ENCODE measurements at places on chromosomes 11 and 22. TPM values are rescaled to one million over a fixed set of nuclear protein-coding genes. Genes with fewer than 3 reads are reported as not detected.
A peak's percentile ranks its signal among the peaks of the same experiment; 100 is the strongest.

- DNase-seq, result peak; percentile 62
Measured at GRCh38 chr22:43376765-43377547, 33.8 kb upstream of the SCUBE1 start.

DNA sequence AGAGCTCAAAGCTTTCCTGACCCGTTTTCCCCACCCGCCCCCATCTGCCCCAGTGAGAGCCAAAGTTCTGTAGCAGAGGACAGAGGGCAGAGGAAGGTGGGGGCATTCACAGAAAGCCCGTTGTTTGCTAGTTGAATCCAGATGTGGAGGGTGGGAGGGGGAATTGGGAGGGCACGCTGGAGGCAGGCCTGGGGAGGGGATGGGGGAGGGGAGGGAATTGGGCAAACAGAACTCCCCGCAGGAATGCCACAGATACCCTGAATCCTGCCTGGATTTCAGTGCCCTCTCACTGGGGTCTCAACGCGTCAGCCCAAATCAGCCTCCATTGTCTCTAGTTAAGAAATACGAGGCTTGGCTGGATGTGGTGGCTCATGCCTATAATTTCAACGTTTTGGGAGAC lies 12.9 kb upstream of the OAF start:
- DNase-seq, result peak; percentile 20

- no peak for DNase-seq
Measured at GRCh38 chr11:65868907-65869306, 3.7 kb downstream of the EFEMP2 start.

DNA sequence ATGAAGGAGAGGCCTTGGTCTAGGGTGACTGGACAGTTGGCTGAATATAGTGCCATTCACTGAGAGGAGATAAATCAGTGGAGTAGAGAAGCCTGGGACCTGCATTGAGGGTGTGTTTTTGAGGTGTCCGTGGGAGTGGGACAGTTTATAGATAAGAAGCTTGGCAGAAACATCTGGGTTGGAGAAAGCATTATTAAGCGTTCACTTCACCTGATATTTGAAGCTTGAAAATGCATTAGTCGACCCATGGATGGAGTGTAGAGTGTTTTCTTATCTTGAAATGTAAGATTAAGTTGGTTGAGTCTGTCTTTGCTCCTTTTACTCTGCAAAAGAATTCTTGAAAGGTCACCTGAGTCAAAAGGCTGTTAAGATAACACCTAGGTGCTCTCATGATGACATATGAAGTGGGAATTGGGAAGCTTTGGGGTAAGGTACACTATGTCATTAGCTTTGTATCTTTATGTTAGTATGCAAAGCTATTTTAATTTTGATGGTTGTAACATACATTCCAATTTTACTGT lies 160.7 kb downstream of the ARHGAP42 start:
- no peak for DNase-seq

DNA sequence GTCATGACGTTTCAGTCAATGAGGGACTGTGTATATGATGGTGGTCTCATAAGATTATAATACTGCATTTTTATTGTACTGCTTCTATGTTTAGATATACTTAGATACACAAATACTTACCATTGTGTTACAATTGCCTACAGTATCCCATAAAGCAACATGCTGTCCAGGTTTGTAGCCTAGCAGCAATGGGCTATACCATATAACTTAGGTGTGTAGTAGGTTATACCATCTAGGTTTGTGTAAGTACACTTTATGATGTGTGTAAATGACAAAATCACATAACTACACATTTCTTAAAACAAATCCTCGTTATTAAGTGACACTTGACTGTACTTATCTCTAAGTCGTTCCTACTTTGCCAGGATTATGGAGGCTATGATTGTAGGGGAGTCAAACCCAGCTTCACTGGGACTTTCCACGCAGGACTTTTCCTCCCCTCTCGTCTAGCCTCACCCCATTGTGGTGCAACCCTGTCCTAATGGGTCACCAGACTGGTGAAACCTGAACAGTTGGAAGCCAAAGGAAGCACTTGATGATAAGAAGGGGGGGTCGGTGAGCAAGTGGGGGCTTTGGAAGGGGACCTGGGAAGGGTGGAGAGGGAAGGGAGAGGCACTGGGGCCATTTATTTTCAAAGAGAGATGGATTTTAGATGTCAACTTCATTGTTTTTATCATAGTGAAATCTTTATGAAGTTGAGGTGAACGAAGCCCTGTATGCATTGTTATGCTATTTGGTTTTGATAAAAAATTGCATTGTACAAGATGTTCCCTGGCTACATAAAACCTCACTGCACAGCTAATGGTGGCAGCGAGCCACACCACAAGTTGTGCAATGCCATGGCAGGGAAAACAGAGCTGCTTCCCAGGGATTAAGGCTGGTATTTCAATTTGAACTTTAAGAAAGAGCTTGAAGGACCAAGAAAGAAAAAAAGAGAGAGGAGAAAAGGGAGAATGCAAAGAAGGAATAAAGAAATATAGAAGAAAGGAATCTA lies 129.1 kb downstream of the EHF start:
- DNase-seq, result peak; percentile 90

Gene UBQLN3
- 0.38 TPM for total RNA-seq

DNA sequence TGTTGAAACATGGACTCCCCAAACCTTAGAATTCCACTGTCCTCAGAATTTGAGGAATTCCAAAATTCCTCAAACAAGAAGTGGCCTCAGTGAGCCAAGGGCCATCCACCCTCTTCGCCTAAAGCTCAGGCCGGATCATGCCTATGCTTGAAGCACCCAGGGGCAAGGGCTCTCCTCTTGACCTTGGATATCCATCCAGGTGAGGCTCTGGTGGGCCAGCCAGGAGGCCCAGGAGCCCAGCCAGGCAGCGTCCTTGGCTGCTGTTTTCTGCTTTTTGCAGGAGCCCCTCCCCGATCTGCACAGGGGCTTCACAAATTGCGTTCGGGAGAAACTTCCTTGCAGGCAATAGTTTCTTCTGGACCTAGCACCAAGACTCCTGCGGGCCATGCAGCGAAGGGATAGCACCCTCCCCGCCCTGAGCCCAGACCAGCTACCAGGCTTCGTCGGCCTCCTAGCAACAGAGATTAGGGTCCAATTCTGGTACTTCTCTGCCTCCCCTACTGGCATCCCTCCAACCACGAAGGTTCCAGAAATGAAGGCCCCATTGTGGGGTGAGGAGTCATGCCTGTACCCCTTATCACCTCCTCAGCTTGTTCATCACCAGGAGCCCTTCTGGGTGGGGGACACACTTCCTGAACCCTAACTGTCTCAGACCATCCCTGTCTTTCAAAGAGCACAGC lies 2.0 kb downstream of the PHLDA2 start:
- DNase-seq, result peak; percentile 79

DNA sequence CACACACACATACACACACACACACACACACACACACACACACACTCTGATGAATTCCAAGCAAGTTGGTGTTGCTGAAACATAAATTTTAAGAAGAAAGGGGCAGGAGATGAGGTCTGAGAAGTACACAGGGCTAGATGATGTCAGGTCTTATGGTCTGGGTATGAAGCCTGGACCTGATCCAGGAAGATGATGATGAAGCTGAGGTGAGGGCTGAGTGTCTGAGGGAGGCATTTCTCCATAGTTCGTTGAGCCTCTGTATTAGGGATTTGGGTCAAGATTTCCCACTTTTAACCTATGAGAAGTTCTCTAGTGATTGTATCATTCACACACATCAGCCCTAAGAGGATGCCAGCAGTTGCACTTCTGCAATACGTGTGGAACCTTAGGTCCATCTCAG lies 32.6 kb downstream of the KREMEN1 start:
- no peak for DNase-seq

Gene SCGB2A2
- total RNA-seq, result not detected

DNA sequence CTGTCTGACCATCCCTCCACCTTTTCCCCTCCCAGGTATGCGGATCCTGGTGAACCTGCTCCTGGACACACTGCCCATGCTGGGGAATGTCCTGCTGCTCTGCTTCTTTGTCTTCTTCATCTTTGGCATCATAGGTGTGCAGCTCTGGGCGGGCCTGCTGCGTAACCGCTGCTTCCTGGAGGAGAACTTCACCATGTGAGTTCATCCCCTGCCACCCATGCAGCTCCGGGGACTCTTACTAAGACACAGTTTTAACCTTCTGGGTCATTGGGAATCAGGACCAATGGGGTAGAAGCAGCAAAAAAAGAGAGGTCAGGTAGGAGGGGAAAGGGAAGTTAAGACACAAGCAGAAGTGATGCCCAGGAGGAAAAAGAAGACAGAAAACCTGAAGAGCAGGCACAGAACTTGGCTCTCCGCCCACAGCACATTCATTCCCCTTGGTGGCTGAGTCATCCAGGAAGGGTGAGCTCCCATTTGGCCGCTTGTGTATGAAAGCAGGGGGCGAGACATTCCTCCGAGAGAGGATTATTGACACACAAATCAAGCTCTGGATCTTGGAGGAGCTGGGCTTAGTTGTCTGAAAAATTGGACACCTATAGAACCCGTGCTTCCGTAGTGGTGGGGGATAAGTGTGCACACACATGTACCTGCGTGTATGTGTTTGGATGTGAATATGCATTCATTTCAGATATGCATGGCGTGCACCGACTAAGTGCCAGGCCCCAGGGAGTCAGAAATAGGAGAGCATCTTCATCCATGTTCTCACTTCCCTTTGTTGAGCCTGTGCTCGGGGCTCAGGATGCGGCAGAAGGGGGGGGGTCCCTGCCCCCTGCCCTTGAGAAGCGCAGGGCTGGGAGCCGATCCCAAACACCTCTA lies 64.2 kb downstream of the CACNA1I start:
- no peak for DNase-seq

Gene APOA5
- total RNA-seq, result not detected

DNA sequence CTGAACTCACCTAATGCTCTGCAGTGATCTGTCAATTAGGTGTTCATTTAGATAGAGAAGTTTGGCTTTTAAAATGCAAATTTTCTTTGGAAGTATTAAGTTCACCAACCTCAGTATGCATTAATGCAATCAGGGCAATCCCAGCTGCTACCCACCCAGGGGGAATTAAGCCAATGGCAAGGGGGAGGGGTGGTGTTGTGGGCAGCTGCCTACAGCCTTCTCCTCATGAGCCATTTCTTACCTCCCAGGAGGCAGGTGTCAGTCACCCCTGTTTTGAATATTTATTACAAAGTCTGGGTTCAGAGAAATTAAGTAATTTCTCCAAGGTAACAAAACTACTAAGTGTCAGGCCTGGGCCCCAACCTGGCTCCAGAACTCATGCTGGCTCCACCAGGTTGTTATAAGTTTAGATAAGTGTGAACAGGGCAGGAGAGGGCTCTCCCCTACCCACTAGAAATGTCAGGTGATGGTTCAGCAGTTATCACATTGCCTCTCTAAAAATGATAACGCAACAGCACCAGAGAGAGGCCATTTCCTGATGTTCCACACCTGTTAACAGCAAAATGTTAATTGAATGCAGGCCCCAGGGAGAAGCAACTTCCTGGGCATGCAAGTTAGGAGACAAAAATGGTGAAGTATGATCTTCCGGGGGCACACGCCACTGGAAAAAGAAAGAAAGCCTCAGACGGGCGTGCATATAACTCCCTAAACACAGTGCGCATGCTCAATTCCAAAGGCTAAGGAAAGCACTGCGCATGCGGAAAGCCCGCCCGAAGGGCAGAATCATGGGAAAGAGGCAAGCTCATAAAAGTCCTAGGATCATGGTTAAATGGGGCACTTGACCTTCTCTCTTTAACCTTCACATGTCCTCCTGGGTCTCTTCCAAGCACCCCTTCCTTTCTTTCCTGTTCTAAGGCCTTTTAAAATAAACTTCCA lies 35.4 kb upstream of the GNAZ start:
- DNase-seq, result no peak

- DNase-seq, result no peak
Measured at GRCh38 chr11:44909557-44909956, 41.1 kb downstream of the TP53I11 start.

Gene OR52I2
- not detected for total RNA-seq

GRCh38 chr22:28734393-28734792 lies 7.2 kb downstream of the CHEK2 start:
- no peak for DNase-seq

- DNase-seq, result no peak
Measured at GRCh38 chr11:40597546-40598113, 861.8 kb downstream of the LRRC4C start.

Gene PKNOX2
- 8.3 TPM for total RNA-seq

Gene SOX10
- total RNA-seq, result 0.32 TPM

DNA sequence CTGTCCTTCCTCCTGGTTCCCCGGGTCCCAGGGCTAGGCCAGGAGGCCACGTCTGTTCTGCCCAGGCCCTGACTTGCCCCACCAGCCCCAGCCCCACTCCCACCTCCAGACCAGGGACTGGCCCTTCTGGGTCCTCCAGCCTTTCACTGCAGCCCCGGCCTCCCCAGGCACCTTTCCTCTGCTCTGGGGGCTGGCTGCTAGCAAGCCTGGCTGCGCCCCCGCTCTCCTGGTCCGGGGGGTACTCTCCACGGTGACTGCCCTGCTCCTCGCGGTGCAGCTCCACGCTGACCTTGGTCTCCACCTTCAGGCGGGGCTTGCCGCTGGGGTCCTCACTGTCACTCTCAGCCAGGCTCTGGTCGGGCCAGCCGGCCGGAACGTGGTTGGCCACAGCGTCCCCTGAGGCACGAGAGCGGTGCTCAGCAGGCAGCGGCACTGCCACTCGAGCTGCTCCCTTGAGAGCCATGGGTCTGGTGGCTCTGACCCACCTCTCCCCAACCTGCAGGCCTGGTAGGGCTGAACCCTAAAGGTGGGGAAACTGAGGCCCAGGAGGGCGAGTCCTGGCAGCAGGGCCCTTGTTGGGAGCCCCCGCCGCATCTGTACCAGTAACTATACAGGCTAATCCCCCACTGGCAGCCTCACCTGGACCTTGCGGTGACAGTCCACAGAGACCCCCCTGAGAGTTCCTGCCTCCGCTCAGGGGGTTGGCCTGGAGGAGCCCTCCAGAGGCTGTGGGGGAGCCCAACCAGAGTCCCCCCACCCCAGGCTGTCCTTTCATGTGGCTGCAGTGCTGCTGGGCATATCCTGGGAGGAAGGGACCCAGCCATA lies 29.0 kb downstream of the TRMU start:
- DNase-seq, result no peak

- no peak for DNase-seq
Measured at GRCh38 chr11:63767267-63767564, 1.4 kb downstream of the ZFTA start.

GRCh38 chr22:37026325-37026724 lies 6.8 kb downstream of the MPST start:
- no peak for DNase-seq

DNA sequence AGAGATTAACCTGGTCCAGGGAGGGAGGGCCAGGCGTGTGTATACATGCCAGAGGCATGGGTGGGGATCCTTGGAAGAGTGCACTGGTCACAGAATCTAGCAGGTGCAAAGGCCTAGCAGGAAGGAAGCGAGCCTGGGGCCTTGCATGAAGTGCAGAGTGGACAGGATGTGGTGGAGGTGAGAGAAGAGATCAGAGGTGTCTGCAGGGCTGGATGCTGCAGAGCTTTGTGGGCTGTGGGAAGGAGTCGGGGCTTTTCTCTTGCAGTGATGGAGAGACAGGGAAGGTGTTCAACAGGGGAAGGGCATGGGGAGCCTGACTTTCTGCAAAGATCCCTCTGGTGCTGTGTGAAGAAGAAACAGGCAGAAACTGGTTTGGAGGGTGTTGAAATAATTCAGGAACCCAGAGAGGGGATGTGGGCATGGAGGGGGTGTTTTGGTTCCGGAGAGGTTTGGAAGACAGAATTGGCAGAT lies 2.5 kb upstream of the TPST2 start:
- DNase-seq, result peak; percentile 76

- DNase-seq, result peak; percentile 86
Measured at GRCh38 chr11:34250732-34251588, 106.8 kb downstream of the ABTB2 start.

Data from posterior vena cava (tissue), 2 donors.